HS-27A (cell line): ENCODE measurements at places on chromosomes 12 and 14.

- DNase-seq, result no peak
Measured at GRCh38 chr14:101101456-101102056, 198.0 kb upstream of the RTL1 start.

DNA sequence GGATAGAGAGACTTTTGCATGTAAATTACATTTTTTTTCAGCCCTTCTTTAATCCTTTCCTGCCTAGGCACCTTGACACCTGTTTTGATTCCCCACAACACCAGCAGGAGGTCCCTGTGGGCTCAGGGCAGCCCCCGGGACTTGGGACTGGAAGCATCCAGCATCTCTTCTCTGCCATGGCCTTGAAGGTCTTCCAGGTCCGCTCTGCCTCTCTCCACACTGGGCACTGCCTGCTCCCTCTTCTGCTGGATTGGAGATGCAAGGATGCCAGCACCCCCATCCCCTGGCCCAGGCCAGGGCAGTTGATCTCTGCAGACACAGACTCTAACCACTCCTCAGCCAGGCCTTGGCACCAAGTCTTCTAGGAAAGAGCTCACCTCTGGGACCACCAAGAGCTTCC lies 134.5 kb upstream of the C14orf180 start:
- DNase-seq, result no peak

- no peak for DNase-seq
Measured at GRCh38 chr12:67540920-67541624, 107.5 kb upstream of the DYRK2 start.

GRCh38 chr14:53564870-53565269 lies 391.8 kb downstream of the BMP4 start:
- DNase-seq, result no peak

GRCh38 chr12:74021937-74022336 lies 515.7 kb upstream of the ATXN7L3B start:
- peak; percentile 29 for DNase-seq

GRCh38 chr12:89080793-89081465 lies 271.4 kb downstream of the DUSP6 start:
- no peak for DNase-seq
